ENCODE measurements at places on chromosomes 4 and X. TPM values are rescaled to one million over a fixed set of nuclear protein-coding genes. Genes with fewer than 3 reads are reported as not detected.

Gene PALLD
- total RNA-seq: 21.6 TPM

Gene TEX11
- total RNA-seq: not detected

GRCh38 chr4:36277533-36277932, 3.9 kb upstream of the DTHD1 start:
- DNase-seq: no peak

Gene SH2D1A
- total RNA-seq: not detected

GRCh38 chr4:107283587-107284559, 247.8 kb upstream of the DKK2 start:
- DNase-seq: peak; percentile 88

Gene CABS1
- not detected for total RNA-seq

Measured in M059J (cell line).